ENCODE measurements at places on chromosomes 3 and 15. TPM values are rescaled to one million over a fixed set of nuclear protein-coding genes. Genes with fewer than 3 reads are reported as not detected.

GRCh38 chr15:71301958-71302621 lies 186.8 kb downstream of the THSD4 start:
- no peak for DNase-seq

- no peak for DNase-seq
Measured at GRCh38 chr3:46203681-46204080, 4.4 kb downstream of the CCR1 start.

DNA sequence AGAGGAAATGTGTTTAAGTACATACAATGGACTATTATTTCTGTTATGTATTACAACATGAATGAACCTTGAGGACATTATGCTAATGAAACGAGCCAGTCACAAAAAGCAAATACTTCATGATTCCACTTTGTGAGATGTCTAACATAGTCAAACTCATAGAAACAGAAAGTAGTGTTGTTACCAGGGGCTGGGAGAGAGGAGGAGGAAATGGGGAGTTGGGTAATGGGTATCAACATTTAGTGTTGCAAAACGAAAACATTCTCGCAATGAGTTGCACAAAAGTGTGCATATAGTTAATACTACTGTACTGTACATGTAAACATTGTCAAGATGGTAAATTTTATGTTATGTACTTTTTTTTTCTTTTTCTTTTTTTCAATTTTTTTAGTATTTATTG lies 194.3 kb downstream of the IL5RA start:
- no peak for DNase-seq

Gene ERICH6
- not detected for total RNA-seq

Gene RASA2
- 5.1 TPM for total RNA-seq

Gene CORO2B
- 5.9 TPM for total RNA-seq

Gene RBM6
- total RNA-seq = 48.4 TPM

All from left ventricle myocardium superior (tissue), 1 donor.